ENCODE measurements at places on chromosomes 6 and 20. TPM values are rescaled to one million over a fixed set of nuclear protein-coding genes. Genes with fewer than 3 reads are reported as not detected.

GRCh38 chr6:138959521-138959920 is 28.5 kb downstream of the REPS1 start:
- H3K36me3 ChIP-seq = no peaks in the 10 kb centered on the region
- no peak overlapping the region for H3K4me3 ChIP-seq
- no peaks in the 10 kb centered on the region for H3K27me3 ChIP-seq
- no peaks in the 10 kb centered on the region for H3K4me1 ChIP-seq

Gene UTRN
- total RNA-seq = 105 TPM

Gene PARD6B
- total RNA-seq = 4.6 TPM

- no peaks in the 10 kb centered on the region for H3K4me1 ChIP-seq
- no peak overlapping the region for H3K27ac ChIP-seq
- no peaks in the 10 kb centered on the region for H3K27me3 ChIP-seq
- no peak for DNase-seq
- H3K4me3 ChIP-seq = no peak overlapping the region
- H3K36me3 ChIP-seq = no peaks in the 10 kb centered on the region
These were observed 225.3 kb downstream of the TPBG start for GRCh38 chr6:82588859-82589412.

Gene MCCD1
- not detected for total RNA-seq

GRCh38 chr6:112281821-112282615 is 27.7 kb upstream of the LAMA4 start:
- H3K27ac ChIP-seq = no peak overlapping the region
- DNase-seq = peak; percentile 54
- no peaks in the 10 kb centered on the region for H3K27me3 ChIP-seq
- no peak overlapping the region for H3K4me3 ChIP-seq
- peaks cover 11% of the 10 kb centered on the region for H3K4me1 ChIP-seq

Data from ovary (tissue), 10 donors.